ENCODE measurements at places on chromosomes 1 and 21. TPM values are rescaled to one million over a fixed set of nuclear protein-coding genes. Genes with fewer than 3 reads are reported as not detected.

- peaks cover 29% of the 10 kb centered on the region for H3K27me3 ChIP-seq
- H3K27ac ChIP-seq = no peak overlapping the region
- no peaks in the 10 kb centered on the region for H3K4me1 ChIP-seq
- no peak overlapping the region for H3K4me3 ChIP-seq
- no peaks in the 10 kb centered on the region for H3K36me3 ChIP-seq
Measured at GRCh38 chr1:116203920-116204319, 92.7 kb downstream of the MAB21L3 start.

GRCh38 chr1:166119471-166119965 is 47.3 kb downstream of the FAM78B start:
- no peaks in the 10 kb centered on the region for H3K36me3 ChIP-seq
- DNase-seq = no peak
- H3K4me3 ChIP-seq = no peak overlapping the region
- H3K27me3 ChIP-seq = no peaks in the 10 kb centered on the region
- H3K27ac ChIP-seq = no peak overlapping the region
- no peaks in the 10 kb centered on the region for H3K4me1 ChIP-seq

The LAD1 gene
- 40.9 TPM for total RNA-seq

The ILDR2 gene
- total RNA-seq = 0.42 TPM

DNA sequence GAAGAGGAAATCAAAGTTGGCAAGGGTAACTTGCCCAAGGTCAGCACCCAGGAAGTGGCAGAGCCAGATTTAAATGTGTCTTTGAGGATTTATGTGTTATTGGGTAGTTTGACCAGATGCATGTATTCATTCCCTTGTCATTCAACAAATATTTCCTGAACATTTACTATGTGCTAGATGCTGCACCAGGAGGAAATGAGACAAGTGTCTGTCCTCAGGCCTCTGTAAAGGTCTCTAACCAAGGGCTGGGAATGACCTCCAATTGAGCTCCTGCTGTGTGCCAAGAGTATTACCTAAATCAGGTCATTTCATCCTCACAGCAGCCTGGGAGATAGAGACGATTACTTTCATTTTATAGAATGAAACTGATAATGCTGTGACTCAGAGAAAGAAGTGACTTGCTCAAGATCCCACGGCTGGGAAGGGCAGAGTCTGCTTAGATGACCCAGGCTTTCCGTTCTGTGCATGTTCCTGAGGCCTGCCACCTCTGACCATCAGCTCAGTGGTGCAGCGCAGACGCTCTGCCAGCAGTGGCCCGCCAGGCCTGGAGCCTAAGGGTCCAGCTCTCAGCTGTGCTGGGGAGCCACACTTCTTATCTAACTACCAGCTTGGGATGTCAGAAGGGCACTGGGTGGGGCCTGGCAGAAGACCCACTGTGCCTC is 3.5 kb upstream of the TTC22 start:
- H3K27ac ChIP-seq = no peak overlapping the region
- no peaks in the 10 kb centered on the region for H3K27me3 ChIP-seq
- H3K4me1 ChIP-seq = peaks cover 24% of the 10 kb centered on the region
- no peak overlapping the region for H3K4me3 ChIP-seq

The SPATA46 gene
- total RNA-seq = not detected

DNA sequence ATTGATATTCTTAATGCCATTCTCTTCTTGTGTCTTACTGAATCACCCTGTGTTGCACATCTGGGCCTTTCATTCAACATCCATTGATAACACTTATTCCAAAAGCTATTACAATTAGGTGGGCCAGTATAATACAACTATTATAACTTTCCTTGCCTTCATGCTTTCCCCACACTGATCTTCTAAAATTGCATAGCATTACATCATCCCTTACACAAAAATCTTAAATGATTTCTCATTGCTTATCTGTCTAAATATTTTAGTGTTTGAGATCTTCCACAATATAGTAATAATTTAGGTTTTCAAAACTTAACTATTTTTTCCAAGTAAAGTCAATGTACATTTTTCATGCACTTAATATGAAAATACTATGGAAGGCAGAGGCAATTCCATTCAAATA is 1634.1 kb downstream of the PLA2G4A start:
- no peak for DNase-seq
- no peak overlapping the region for H3K4me3 ChIP-seq

The GLIS1 gene
- total RNA-seq = 1.4 TPM

The CCDC190 gene
- total RNA-seq = not detected

DNA sequence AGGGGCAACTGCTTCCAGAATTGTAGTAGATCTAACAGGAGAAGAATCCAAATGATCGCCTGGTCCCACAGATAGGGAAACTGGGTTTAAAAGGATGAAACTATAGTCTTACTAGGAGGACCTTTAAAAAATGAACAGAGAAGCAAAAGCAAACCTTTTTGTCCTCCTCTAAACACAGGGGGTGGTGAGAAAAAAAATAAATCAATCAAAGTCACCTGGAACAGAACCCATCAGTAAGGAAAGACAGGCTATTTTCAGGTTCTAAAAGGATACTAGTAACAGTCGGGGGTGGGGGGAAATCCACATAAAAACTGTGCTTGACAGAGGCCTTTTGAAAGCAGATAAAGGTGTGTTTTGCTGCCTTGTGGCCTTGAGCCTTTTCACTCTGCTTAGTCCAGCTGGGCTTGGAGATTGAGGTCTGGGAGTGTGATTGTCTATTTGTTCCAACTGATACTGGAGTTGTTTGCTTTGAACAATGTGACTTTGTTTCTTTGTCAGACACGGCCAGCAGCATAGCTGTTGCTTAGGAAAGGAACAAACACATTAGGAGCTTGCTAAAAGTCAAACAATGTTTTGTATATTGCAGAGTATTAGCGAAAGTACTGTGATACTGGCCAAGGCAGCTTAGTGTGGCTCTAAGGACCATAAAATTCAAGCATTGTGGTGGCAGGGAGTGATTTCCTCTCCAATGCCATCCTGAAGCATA is 141.1 kb upstream of the IRF2BP2 start:
- no peak overlapping the region for H3K27ac ChIP-seq
- H3K4me3 ChIP-seq = no peak overlapping the region
- H3K36me3 ChIP-seq = no peaks in the 10 kb centered on the region
- DNase-seq = no peak

- DNase-seq = no peak
- H3K4me3 ChIP-seq = no peak overlapping the region
- no peaks in the 10 kb centered on the region for H3K27me3 ChIP-seq
Measured at GRCh38 chr1:78437396-78437795, 53.4 kb upstream of the PTGFR start.

DNA sequence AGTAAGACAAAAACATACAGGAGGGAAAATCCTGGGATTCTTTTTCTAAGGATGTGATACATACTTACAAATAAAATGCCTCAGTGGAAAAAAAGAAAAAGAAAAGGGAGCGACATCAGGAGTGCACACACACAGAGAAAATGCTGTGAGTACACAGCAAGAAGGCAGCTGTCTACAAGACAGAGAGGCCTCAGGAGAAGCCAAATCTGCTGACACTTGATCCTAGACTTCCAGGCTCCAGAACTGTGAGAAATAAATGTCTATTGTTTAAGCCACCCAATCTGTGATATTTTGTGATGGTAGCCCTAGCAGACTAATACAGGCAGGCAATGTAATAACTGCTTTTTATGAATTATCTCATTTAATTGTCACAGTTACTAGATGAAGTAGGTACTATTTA is 17.0 kb upstream of the TRIM45 start:
- no peak overlapping the region for H3K27ac ChIP-seq
- H3K36me3 ChIP-seq = no peaks in the 10 kb centered on the region
- no peak for DNase-seq
- no peaks in the 10 kb centered on the region for H3K4me1 ChIP-seq
- no peaks in the 10 kb centered on the region for H3K27me3 ChIP-seq

DNA sequence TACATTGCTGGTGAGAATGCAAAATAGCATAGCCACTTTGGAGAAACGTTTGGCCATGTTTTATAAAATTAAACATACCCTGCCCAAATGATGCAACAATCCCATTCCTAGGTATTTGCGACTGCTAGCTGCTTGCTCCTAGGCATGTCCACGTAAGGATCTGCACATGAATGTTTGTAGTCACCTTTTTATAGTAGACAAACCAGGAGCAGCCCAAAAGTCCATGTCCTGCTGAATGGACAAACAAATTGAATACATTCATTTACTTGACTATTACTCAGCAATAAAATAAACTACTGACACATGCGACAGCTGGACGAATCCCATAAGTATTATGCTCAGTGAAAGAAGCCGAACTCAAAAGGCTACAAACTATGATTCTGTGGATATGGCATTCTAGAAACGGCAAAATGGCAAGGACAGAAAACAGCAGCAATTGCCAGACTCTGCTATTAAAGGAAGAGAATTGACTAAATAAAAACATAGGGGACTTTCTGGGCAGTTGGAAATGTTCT is 161.9 kb upstream of the GALNT2 start:
- H3K4me3 ChIP-seq = no peak overlapping the region
- no peaks in the 10 kb centered on the region for H3K36me3 ChIP-seq
- H3K27me3 ChIP-seq = peaks cover 71% of the 10 kb centered on the region
- no peak for DNase-seq

GRCh38 chr21:14548779-14549178 is 2.7 kb upstream of the SAMSN1 start:
- peaks cover 30% of the 10 kb centered on the region for H3K4me1 ChIP-seq
- H3K4me3 ChIP-seq = peak overlapping the region; percentile 30
- peaks cover 4% of the 10 kb centered on the region for H3K36me3 ChIP-seq

DNA sequence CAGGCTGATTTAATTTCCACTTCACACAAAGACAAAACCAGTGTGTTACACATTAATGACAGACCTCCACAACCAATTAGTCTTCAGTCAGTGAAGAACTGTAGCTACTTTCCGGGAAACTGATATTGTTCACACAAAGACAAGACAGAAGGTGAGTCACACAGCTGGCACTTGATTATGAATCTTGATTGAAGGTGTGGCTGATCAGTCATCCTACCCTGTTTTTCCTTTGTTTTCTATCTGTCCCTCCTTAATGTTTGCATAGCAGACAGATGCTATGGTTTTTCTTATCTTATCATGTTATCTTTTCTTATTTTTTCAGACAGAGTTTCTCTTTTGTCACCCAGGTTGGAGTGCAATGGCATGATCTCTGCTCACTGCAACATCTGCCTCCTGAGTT is 185.1 kb upstream of the GREM2 start:
- H3K36me3 ChIP-seq = no peaks in the 10 kb centered on the region
- H3K4me1 ChIP-seq = peaks cover 36% of the 10 kb centered on the region
- DNase-seq = peak; percentile 90
- H3K27ac ChIP-seq = peak overlapping the region; percentile 67

GRCh38 chr1:95383111-95383510 is 149.1 kb downstream of the RWDD3 start:
- H3K36me3 ChIP-seq = no peaks in the 10 kb centered on the region
- no peak for DNase-seq
- H3K4me1 ChIP-seq = no peaks in the 10 kb centered on the region
- H3K27ac ChIP-seq = no peak overlapping the region

GRCh38 chr1:34524783-34525182 is 230.1 kb upstream of the GJB5 start:
- H3K36me3 ChIP-seq = no peaks in the 10 kb centered on the region
- H3K4me1 ChIP-seq = no peaks in the 10 kb centered on the region
- H3K27me3 ChIP-seq = no peaks in the 10 kb centered on the region
- no peak overlapping the region for H3K27ac ChIP-seq

DNA sequence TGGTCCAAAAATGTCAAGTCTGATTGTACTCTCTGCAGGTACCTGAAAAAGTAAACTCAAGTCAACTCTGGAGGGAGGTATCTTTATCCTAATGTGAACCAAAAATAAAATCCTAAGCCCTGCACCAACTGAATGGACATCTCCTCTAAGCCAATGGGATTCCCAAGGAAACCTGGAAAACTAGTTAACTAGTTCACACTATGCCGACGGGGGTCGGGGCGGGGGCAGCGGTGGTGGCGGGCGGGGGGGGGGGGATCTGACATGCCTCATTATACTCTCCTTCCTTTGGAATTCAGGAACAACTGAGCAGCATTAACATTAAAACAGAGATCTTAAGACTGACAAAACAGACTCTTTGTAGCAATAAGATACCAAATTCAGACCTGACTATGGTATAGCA is 452.6 kb upstream of the CAMK1G start:
- peaks cover 40% of the 10 kb centered on the region for H3K27me3 ChIP-seq
- H3K27ac ChIP-seq = no peak overlapping the region
- H3K4me1 ChIP-seq = no peaks in the 10 kb centered on the region

DNA sequence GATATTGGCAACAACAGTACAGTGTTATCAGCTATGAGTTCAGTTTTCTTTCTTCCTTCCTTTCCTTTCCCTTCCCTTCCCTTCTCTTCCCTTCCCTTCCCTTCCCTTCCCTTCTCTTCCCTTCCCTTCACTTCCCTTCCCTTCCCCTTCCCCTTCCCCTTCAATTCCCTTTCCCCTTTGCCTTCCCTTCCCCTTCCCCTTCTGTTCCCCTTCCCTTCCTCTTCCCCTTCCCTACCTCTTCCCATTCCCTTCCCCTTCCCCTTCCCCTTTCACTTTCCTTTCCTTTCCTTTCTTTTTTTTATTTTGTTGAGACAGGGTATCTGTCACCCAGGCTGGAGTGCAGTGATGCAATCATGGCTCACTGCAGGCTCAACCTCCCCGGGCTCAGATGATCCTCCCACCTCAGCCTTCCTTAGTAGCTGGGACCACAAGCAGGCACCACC is 72.3 kb upstream of the CAPZB start:
- H3K27me3 ChIP-seq = no peaks in the 10 kb centered on the region
- DNase-seq = peak; percentile 23
- no peak overlapping the region for H3K27ac ChIP-seq
- H3K36me3 ChIP-seq = no peaks in the 10 kb centered on the region
- no peak overlapping the region for H3K4me3 ChIP-seq

The PTPN7 gene
- not detected for total RNA-seq

The CFAP45 gene
- 0.40 TPM for total RNA-seq

DNA sequence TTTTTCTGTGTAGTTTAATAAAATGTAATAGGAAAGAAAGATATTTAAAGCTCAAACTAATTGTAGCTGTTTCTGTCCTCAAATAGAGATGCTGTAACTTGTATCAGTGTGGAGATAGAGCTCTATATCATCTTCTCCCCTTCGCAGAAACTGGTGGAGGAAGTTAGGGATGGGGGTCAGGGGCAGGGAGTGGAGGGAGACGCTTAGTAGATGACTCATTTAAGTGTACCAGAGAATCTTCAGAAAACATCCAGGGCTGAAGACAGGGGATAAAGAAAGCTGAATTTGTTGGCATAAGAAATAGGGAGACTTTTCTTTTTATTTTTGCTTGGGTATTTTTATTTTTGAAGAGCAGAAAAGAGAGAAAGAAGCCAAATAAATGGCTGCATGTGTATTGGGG is 282.6 kb upstream of the DPYD start:
- no peaks in the 10 kb centered on the region for H3K27me3 ChIP-seq
- H3K4me3 ChIP-seq = no peak overlapping the region
- no peak for DNase-seq
- H3K36me3 ChIP-seq = no peaks in the 10 kb centered on the region
- no peak overlapping the region for H3K27ac ChIP-seq

GRCh38 chr1:170623171-170623570 is 40.8 kb upstream of the PRRX1 start:
- peak; percentile 85 for DNase-seq
- H3K36me3 ChIP-seq = peaks cover 6% of the 10 kb centered on the region
- H3K27me3 ChIP-seq = no peaks in the 10 kb centered on the region
- peak overlapping the region; percentile 73 for H3K27ac ChIP-seq
- no peak overlapping the region for H3K4me3 ChIP-seq
